ENCODE measurements at places on chromosomes 6 and 20.

- DNase-seq = no peak
Observed at GRCh38 chr20:13221313-13221672, 219 bp downstream of the ISM1 start.

- DNase-seq = no peak
Observed at GRCh38 chr6:25172819-25173218, 106.4 kb upstream of the CARMIL1 start.

DNA sequence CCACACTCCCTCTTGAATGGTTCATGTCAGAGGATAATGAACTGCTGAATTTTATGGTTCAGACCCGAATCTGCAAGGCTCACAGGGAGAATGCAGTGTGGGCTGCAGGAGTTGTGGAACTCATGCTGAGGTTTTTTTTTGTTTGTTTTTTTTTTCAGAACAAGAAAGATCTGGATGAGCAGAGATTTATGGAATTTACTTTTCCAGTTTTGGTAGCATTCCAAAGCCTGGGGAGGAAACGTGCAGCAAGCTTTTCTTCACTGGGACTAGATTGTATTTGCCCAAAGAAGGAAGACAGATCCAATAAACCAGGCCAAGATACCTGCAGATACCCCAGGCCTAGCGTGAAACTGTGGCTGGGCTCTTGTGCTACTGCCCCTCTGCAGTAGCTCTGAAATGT lies 223.9 kb upstream of the TAB2 start:
- DNase-seq = no peak

- no peak for DNase-seq
Observed at GRCh38 chr20:24745206-24745605, 203.9 kb upstream of the CST7 start.

- no peak for DNase-seq
Observed at GRCh38 chr20:62918831-62919230, 7.5 kb downstream of the DIDO1 start.

DNA sequence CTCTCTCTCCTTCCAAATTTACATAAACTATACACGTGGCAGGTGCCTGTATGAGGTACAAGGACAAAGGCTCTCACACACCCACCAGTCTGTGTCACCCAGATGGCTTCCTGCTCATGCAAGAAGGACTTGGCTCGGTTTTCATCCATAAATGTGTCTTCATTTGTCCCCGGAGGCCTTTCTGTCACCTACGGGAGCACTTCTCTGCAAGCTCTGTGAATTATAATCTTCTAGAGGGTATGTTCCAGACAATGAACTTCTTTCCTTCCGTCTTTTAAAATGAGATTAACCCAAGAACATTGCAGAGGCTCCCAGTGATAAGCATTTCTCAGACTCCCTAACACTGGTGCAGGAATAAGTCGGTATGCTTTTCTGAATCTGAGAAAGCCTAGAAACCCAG lies 123.6 kb downstream of the PTPRT start:
- no peak for DNase-seq

DNA sequence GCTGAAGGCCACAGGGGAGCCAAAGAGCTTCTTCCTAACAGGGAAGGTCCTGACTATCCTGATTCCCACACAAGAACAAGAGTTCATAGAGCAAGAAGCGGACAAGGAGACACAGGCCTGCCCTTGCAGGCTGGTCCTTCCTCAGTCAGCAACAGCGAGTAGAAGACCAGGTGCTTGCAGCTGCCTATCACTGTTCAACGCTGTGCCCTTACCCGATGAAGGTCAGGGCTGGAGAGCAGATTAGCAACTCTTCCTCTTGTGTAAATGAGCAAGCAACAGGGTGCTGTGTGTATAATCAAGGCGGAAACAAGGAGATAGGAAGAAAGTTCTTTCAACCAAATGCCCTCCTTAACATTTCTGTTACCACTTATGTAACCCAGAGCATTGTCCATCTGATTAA lies 115.3 kb upstream of the SPACA1 start:
- no peak for DNase-seq

DNA sequence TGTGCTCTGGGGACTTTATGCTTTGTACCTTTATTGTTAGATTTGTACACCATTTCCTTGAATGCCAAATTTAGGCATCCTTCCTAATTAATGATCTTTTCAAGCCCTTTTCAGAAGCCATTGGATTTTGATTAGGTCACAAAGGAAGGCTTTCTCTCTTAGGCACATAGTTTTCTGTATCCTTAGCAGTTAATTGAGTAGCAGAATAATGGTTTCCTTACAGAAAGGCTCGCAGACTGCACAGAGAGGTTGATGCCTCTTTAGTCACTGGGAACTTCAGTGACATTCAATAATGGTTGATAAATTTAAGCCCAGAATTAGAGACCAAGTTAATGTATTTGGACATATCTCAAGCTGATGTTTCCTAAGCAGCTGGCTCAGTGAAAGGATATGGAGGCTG lies 139.1 kb upstream of the VGLL2 start:
- DNase-seq = no peak

DNA sequence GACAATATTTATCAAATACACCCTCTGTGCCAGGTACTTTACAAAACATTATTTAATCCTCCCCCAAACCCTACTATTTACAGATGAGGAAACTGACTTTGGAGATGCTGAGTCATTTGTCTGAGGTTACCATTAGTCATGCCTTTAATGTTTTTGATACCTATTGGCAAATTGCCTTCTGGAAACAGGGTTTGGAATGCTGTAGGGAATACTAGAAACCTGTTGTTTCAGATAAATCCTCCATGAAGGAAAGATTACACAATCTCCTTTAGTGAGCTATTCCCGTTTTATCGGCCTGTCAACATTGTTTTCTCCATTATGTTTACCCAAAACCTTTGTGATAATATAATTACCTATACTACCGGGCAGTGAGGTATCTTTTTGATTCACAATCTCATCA lies 93.6 kb upstream of the ADGRF1 start:
- no peak for DNase-seq

DNA sequence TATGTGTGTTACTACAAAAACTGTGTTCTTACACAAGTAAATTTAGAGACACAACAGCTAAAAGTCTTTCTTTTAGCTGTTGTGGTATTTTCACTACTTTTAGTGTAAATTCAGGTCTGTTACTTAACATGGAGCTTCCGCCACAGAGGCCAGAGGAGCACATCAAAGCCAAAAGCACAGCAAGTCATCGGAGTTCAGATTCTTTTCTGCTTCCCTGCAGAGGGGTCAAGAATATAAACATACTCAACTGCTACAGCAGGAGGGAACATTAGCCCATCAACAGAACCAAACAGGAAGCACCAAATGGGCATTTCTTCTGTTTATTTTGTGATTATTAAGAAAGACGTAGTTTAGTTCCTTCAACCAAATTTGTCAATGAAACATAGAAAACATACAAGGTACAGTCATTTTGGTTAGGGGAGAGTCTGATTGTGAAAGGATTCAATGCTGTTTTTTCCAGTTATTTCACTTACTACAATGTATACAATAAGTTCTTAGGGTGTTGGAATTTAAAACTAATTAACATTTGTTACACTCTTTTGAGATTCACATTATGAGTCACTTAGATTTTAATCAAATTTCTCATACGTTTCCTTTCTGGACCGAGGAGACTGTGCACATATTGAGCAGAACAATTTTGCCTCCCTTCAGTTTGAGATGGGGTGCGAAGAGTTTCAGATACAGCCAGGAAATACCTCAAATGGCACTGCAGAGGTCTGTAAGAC lies 42.8 kb upstream of the DSE start:
- no peak for DNase-seq

DNA sequence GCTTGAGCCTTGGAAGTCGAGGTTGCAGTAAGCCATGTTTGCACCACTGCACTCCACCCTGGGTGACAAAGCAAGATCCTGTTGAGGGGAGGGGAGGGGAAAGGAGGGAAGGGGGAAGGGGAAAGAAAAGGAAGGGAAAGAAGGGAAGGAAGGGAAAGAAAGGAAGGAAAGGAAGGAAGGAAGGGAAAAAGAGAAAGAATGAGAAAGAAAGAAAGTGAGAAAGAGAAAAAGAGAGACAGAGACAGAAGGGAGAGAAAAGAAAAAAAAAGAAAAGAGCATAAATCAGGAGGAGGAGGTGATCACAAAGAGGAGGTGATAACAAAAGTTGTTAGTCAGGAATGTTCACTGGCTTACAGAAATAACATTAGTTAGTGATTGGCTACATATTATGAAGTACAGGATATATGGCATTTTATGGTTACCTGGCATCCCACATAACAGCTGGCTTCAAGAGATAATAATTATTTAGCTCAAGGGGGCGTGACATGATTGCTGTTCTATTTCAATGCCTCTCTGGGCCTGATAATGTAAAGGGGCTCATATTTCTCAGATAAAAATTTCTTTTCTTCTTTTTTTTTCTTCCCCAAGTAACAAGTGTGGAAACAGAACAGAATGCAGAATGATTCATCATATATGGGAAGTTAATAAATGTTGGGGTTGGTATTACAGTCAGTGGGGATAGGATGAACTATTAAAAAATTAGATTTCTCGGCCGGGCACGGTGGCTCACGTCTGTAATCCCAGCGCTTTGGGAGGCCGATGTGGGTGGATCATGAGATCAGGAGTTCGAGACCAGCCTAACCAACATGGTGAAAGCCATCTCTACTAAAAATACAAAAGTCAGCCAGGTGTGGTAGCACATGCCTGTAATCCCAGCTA lies 27.1 kb downstream of the SAMHD1 start:
- no peak for DNase-seq

DNA sequence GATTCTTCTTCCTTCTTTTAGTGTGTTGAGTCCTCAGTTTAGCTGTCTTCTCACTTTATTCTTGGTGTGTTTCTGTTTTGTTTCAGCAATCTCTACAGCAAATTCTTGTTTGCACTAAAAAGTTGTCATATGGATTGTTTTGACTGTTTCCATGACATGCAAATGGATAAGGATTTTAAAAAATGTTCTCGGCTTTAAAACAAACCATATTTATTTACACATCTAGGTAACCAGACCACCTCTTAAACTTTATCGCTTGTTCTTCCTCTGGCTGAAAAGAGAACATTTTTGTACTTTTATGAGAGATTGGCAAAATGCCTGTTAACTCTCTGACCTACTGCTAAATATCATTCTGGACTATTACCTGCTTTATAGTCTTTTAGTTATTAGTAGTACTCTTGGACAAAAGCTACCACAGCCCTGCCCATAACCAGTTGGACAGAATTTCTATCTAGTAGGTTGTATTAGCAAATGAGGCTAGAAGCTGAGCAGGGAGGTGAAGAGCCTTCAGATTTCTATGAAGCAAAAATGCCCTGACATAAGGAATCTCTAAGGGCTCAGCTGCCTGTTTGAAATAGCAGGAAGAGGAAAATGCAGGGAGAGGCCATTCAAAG lies 268.3 kb downstream of the CD109 start:
- DNase-seq = no peak

DNA sequence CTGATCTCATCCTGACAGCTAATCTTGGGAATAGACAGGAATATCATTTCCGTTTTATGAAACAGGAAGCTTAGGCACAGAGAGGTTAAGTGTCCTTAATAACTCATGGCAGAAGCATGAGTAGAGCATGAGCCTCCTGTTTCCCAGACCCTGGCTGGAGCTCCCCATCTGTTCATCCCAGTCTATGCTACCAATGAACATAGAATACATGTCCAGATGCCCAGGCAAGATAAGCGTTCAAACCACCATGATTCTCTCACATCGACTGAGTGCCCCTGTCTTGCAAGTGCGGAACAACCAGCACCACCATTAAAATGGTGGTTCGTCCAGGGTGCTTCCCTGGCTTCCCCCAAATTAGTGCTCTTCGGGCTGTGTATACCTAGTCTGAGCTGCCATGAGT lies 217.1 kb downstream of the FARS2 start:
- peak; percentile 67 for DNase-seq

Data from NCI-H446 (cell line).